ENCODE measurements at places on chromosomes 2 and 18.

- DNase-seq: no peak
Observed at GRCh38 chr2:60612033-60612432, 58.6 kb upstream of the BCL11A start.

- DNase-seq: no peak
Observed at GRCh38 chr2:196555726-196556125, 83.8 kb upstream of the CCDC150 start.

- DNase-seq: peak; percentile 70
Observed at GRCh38 chr2:37324786-37325624, at the start of gene PRKD3. Gene PRKD3 (minus strand): TSS chr2:37324833. CDS start chr2:37316524, 8,309 bp downstream.

- no peak for DNase-seq
Observed at GRCh38 chr18:69758458-69758857, 189.2 kb downstream of the CD226 start.

DNA sequence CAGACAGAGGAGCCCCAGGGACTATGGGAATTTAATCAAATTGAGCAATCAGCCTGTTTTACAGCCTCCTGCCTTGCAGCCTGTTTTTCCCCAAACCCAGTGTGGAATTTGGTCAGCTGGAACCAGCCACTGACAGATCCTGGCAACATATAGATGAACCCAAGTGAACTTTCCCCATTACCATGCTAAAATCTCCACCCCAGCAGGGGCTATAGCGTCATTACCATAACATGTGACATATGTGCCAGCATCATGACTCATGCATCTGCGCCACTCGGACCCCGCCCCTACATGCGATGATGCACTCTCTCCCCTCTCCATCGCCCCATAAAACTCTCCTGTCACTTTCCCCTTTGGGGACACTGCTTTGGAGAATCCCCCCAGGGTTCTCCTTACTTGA lies 17.3 kb upstream of the FEZ2 start:
- no peak for DNase-seq

DNA sequence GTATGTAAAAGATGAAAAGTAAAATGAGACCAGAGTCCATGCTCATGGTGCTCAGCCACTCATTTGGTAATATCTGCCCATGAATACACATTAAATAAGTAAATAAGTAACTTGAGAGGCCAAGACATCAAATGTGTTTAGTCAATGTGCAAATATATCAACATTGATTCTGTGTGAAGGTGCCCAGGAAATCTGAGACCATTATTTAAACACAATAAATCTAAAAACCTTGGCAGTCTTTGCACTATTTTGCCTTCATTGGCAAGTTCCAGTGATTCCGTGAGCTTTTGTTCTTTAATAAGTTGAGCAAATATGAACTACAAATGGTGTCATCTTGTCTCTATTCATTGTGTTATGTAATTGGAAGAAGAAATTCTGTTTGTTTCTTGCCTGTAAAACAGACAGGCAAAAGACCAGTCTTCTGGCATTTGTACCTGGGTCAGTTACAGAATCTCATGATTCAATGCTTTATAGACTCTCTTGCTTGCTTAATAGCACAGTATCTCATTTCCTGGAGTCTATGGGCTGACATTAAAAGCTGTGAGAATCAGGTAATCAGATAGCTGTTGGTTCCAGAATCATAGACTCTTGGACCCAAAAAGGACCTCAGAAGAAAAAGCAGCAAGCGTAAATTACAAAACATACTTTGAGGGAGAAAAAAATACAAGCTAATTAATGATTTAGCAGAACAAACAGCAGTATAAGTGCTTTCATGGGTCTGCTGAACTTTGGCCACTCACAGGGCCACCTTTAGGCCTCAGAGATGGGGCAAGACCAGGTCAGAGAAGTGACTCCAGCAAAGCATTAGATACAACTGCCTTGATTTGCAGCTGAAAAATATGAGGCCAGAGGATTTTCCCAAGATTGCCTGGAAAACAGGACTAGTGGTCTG lies 20.0 kb upstream of the SERPINB3 start:
- DNase-seq: no peak

DNA sequence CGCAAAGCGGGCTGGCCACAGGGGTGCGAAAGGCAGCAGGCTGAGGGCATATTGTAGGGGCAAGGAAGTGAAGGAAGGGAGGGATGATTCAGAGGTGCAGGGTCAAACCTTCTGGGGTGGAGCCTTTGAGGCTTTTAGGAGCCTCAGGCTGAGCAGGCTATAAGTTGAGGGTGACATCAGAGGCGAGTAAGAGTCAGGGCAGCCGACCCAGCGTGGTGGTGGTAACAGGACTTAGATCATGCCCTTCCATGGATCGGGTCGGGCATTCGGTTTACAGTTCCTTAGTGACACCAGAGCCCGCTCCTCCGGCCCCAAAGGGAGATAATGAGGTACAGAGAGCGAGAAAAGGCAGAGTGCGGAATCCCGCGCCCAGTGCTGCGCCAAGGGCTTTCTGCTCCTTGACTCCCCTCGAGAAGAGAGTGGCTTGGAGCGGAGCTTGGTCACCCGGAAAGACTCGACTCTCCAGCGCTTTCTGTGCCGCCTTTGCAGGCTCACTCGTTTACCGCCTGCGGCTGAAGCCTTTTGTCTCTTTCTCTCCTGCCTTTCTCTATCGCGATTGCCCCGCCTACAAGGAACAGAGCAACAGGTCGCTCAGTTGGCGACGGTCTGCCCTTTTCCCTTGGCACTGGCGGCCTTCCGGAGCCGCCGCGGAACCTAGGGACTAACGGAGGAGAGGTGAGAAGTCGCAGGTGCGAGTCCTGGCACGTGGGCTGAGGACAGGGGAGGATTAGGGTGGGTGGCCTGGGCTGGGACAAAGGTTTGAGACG lies 720 bp downstream of the LBX2 start:
- no peak for DNase-seq

DNA sequence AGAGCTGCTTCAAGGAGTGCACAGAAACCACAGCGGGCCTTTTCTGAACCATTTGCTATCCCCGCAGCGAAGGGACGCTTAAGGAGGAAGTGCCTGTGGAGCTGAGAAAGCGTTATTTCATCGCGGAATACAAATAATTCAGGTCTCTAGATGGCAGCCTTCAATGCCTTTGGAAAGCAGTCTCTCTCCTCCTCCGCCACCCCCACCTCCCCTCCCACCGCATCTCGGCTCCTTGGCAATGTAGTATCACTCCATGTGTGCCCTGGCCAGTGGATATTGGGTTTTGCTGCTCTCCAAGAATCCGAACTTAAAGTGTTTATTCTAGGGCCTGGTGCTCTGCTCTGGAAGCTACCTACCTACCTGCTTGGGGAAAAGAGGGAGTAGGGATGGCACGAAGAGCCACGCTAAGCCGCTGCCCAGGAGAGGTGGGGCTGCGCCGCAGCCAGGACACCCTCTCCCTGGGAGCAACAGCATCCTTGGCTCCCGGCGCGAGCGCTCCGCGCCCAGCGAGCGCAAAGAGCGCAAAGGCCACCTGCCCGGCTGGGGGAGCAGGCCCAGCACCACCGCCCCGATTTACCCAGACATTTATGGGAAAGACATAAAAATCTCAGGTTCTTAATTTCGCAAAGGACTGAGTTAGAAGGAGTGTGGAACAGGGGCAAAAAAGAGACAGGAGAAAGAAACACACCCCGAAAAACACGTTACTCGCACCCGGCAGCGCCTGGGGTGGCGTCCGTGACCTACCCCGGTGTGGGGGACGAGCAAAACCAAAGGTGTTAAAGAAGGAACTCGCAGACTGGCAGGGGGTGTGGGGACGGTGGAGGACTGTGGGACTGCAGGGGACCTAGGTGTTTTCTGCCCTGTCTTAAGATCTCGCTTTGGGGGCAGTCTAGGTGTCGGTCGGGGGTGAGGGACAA lies 1.0 kb downstream of the SPHKAP start:
- DNase-seq: no peak

GRCh38 chr18:74175658-74176057 lies 27.3 kb downstream of the TIMM21 start:
- no peak for DNase-seq

GRCh38 chr18:59559528-59559927 lies 137.7 kb downstream of the CCBE1 start:
- no peak for DNase-seq

GRCh38 chr2:17272652-17273525 lies 245.4 kb downstream of the RAD51AP2 start:
- no peak for DNase-seq

DNA sequence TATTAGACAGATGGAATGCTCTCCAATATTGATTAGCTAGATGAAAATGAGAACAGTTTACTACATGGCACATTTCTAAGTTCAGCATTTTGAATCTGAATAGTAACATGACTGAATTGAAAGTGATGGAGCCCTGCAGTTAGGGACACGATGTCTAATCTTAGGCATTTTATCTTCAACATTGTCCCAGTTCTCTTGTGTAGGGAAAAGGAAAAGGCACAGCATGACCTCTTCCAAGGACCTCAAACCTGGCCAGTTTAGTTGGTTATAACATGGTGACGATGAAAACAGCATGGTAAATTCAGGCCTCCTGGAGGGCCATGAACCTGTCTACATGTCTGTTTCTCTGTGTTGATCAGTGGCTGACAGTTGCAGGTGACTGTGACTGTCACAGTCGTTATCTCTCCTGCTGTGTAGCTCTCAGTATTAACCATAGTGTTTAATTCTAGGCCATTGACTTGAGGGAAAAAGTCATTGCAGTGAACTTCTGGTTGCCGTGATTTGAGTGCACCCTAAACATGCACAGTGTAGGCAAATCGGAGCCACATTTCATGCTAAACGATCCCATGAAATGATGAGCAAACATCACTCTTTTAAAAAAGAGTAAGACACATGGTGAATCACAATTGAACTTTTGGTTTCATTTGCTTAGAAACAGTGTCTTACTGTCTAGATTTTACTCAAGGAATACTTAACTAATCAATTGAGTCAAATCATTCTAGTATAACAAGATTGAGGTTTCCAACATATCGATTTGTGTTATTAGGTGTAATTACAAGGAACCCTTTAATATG lies 129.7 kb downstream of the PHLPP1 start:
- DNase-seq: no peak

GRCh38 chr2:3198119-3198518 lies 179.5 kb downstream of the EIPR1 start:
- peak; percentile 37 for DNase-seq

- DNase-seq: no peak
Observed at GRCh38 chr2:38116762-38117161, 40.8 kb upstream of the CYP1B1 start.

Data from NCI-H1694 treated with DMSO at 0.1 percent for 48 hours (cell line).